Stomach (tissue), 19 donors: ENCODE measurements at places on chromosomes 16 and 17. TPM values are rescaled to one million over a fixed set of nuclear protein-coding genes. Genes with fewer than 3 reads are reported as not detected.

- no peak overlapping the region for H3K27ac ChIP-seq
- no peak for DNase-seq
- H3K27me3 ChIP-seq, result peaks cover 5% of the 10 kb centered on the region
- H3K4me3 ChIP-seq, result no peak overlapping the region
- H3K36me3 ChIP-seq, result no peaks in the 10 kb centered on the region
These were observed 35.1 kb upstream of the CREBBP start for GRCh38 chr16:3915426-3916260.

GRCh38 chr16:48950184-48950583 is 331.5 kb downstream of the CBLN1 start:
- no peaks in the 10 kb centered on the region for H3K4me1 ChIP-seq
- H3K4me3 ChIP-seq, result no peak overlapping the region
- no peak for DNase-seq
- no peak overlapping the region for H3K27ac ChIP-seq
- no peaks in the 10 kb centered on the region for H3K27me3 ChIP-seq

WFIKKN1 gene
- total RNA-seq, result 4.0 TPM

GRCh38 chr16:78815713-78816112 is 716.3 kb downstream of the WWOX start:
- DNase-seq, result no peak
- H3K36me3 ChIP-seq, result no peaks in the 10 kb centered on the region
- peaks cover 27% of the 10 kb centered on the region for H3K4me1 ChIP-seq
- no peak overlapping the region for H3K27ac ChIP-seq

DNA sequence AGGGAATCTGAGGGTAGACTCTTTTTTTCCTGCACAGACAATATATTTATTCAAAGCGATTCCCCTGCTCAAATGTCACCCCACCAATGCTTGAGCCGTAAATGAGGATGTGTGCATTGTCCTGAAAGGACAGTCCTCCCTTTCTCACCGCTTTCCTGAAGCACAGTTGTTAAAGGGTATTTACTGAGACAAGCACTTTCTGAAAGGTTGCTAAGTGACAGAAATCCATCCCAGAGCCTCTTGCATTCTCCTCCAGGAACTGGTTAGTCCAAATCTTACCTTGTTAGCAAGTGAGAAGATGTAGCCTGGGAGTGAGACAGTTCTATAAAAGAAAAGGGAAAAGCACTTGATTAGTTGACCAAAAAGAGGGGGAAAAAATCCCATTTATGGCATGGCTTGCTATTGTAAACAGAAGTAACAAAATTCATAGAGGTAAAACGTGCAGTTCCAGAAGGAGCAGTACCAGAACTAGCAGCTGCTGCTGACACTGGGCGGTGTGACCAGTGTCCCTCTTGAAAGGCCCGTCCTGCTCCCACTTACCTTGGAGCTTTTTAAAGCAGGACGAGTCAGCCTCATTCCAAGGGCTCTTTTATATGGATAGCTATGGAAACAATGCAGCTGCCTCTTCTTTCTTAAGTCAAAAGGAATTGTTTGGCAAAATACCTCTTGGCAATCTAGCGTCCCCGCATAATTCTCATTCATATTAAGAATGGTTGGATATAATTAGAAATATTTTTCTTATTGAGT is at the start of gene MYH2:
TSS of gene MYH2 (minus strand) at position 563 of the 747 bp plus-strand sequence. CDS start 1,738 bp downstream, outside the sequence.
- DNase-seq, result no peak
- no peaks in the 10 kb centered on the region for H3K36me3 ChIP-seq
- H3K4me3 ChIP-seq, result no peak within 1 kb of the TSS
- H3K27me3 ChIP-seq, result no peaks in the 10 kb centered on the region
- H3K27ac ChIP-seq, result no peak within 1 kb of the TSS
